ENCODE measurements at places on chromosomes 11 and 22.

DNA sequence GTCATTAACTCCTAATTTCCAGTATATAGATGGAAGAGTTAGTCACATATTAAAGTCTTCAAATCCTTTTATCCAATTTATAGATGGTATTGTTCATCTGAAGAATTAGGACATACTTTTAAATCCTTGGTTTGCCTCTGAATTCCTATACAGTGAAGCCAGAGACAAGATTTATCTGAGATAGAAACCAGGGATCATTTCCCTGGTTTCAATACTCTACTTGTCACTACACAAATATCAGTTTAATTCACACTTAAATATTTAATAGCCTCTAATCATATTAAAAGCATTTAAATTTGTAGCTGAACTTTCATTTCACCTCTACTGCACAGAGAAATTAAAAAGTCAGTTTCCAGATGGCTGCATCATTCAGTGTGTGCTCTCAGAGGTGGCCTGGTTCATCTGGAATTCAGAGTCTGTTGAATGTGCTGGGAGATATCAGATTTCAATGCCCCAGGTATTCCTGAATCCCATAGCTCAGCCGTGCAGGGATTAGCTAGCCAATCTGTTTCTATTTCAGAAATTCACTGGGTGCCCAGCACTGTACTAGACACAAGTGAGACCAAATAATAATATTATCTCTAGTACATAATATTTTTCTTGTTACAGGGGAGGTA is 344.3 kb downstream of the AASDHPPT start:
- no peak for DNase-seq

DNA sequence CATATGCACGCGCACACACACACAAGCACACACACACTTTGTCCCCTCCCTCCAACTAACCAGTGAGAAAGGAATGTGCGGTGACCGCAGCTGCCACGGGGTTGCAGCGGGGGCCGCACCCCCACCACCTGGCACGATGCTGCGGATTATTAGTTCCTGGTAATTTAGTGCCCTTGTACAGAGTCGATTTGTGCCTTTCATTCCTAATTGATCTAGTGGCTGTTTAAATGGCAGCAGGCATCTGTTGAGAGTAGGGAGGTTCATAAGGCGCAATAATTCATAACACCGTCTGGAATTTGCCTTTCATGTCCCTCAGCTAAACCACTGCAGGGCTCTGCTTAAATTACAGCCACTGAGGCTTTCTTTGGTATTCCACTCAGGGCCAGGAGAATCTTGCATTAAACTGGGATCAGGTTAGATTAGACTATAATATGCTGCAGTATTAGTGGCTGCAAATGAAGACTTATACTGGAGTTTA is 113.7 kb downstream of the FEZ1 start:
- DNase-seq: no peak

- no peak for DNase-seq
Measured at GRCh38 chr11:120186774-120187591, 23.8 kb upstream of the OAF start.

DNA sequence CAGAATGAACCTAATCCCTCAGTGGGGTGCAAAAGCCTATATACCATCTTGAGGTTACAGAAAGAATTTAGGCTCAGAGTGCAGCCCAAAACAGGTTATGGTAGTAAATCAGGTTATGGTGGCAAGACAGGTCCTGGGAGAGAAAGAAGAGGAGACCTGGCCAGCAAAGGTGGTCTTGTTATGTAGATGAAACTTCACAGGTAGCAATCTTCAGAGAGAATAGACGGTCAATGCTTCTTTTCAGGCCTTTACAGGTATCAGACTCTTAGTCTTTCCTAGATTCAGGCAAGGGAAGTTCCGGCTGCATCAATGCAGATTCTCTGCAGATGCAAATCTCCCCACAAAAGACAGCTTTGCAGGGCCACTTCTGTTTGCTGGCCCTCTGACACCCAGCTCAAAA is 45.8 kb upstream of the SORL1 start:
- DNase-seq: no peak

GRCh38 chr11:39236916-39237315 is 2222.5 kb downstream of the LRRC4C start:
- no peak for DNase-seq

GRCh38 chr11:79418241-79418640 is 22.6 kb downstream of the TENM4 start:
- no peak for DNase-seq

- DNase-seq: no peak
Measured at GRCh38 chr11:5689551-5689983, at the start of gene TRIM22. TSS of gene TRIM22 (plus strand) at chr11:5689790. CDS start at chr11:5696233, 6,443 bp downstream.

GRCh38 chr11:117733316-117733715 is 63.7 kb downstream of the DSCAML1 start:
- no peak for DNase-seq

GRCh38 chr11:11971906-11972547 is 36.4 kb downstream of the DKK3 start:
- DNase-seq: no peak

DNA sequence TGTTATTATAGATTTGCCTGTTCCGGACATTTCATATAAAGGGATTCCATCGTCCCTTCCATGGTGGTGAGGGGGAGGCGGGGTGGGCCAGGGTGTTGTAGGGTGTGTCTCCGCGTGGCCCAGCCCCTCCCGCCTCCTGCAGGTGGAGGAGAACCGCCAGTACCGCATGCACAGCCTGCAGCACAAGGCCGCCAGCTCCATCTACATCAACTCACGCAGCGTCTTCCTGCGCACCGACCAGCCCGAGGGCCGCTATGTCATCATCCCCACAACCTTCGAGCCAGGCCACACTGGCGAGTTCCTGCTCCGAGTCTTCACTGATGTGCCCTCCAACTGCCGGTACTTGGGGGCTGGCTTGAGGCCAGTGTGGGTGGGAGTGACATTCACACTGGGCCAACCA is 7.5 kb upstream of the MYO7A start:
- no peak for DNase-seq

- DNase-seq: no peak
Measured at GRCh38 chr11:47499614-47500013, 50.7 kb upstream of the RAPSN start.

DNA sequence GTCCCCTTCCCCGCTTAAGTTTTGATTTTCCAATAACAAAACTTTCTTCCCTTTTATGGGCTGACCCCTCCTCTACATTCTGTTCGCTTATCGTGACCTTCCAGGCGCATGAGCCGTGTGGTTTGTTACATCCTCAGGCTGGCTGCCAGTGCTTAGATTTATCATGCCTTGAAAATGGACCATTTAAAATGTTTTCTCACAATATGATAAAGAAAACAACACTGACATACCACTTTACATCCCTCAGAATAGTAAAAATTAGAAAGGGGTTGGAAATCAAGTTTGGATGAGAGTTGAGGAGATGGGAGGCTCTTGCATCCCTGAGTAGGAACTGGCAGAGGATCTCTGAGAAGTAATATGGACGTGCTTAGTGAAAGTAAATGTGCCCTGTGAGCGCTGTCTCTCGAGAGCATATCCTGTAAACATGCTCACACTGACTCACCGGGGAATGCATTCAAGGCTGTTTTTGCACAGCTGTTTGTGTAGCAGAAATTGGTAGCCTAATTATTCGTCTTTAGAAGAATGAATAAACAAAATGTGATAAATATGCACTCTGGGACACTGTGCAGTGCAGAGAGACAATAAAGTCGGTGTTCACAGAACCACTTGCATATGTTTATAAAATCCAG is 17.1 kb upstream of the TOLLIP start:
- no peak for DNase-seq

- no peak for DNase-seq
Measured at GRCh38 chr11:128867277-128867676, at the start of gene KCNJ1. TSS of gene KCNJ1 (minus strand) at chr11:128867296. CDS start at chr11:128840243, 27,053 bp downstream.

DNA sequence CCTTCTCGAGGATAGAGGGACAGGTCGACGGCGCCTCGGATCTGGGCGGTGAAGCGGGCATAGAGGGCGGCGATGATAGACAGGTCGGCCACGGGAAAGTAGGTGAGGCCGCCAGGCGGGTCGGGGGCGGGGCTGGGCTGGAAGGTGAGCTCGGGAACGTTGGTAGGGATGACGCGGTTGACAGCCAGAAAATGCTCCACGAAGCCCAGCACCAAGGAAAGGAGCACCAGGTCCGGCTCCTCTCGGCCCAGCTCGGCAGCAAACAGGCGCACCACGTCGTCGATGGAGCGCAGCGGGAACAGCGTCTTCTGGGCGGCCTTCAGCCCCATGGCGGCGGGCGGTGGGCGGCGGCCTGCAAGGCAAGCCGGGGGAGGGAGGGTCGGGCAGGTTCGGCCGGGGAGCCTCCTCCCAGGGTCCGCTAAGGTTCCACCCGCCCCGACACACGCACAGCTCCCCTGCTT is 540 bp downstream of the MEN1 start:
- no peak for DNase-seq

DNA sequence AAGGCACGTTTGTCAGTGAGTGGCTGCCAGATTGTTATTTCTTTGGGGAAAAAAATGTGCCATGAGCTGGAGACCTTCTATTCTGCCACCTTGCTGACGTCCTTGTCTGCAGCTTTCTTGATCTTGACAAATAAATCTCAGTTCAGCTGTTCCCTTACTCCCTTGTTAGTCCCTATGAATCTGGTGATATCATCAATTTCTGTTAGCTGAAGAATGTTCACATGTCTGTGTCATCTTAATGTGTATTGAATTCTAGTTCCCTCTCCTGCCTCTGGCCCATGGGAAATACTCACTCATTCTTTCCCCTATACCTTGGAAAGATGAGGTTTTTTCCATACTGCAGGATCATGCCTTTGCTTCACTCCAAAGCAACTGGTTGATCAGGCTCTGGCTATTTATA is 649.9 kb upstream of the API5 start:
- no peak for DNase-seq

DNA sequence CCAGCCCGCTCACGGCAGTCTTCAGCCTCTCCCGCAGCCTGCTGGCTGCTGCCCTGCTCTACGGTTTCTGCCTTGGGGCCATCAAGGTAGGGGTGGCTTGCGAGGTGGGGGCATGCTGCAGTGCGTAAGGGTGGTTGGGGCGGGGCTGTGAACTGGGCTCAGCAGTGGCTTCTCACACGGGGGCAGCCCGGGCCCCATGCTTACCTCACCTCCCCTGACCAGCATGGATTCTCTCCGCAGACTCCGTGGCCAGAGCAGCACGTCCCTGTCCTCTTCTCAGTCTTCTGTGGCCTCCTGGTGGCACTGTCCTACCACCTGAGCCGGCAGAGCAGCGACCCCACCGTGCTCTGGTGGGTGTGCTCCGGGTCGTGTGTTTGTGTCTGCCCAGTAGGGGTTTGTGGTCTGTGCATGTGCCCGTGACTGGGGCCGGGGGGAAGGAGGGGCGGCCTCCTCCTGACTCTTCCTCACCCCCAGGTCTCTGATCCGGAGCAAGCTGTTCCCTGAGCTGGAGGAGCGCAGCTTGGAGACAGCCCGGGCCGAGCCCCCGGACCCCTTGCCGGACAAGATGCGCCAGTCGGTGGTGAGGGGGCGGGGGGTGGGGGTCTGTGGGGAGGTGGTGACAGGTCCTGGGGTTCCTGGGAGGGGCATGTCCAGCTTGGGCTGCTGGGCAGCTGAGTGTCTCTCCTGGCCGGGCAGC is 9.5 kb downstream of the PCNX3 start:
- DNase-seq: no peak

- no peak for DNase-seq
Measured at GRCh38 chr11:88511006-88511405, 173.5 kb upstream of the CTSC start.

- DNase-seq: no peak
Measured at GRCh38 chr11:73396251-73396930, 20.2 kb downstream of the RELT start.

DNA sequence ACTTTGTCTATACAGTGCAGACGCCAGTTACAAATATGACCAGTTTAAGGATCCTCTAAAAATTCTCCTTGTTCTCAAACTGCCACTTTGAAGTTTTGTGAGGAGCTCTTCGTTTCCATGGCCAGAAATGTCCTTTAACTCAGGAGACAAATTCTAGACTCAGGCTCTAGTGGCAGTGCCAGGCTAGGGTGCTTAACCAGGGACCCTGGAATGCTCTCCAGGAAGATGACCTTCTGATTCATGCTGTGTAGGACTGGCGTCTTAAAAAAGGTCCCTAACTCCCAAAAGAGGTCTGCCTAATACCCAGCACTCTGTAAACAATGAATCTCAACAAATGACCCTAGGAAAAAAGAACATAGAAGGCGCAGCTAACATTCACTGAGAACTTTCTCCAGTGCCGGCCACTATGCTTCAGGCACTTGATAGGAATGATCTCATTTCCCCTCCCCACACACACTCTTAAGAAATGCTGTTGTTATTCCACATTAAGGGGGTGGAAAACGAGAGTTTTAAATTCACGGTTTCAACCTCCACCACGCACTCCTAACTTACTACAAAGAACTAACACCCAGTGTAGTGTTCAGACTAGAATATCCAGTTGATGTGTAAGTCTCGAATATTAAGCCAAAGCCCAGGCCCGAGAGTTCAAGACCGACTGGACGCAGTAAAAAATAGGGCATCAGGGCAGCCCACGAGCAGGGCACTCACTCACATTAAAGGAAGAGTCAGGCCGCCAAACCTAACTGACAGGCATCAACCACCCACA is 747 bp downstream of the NXF1 start:
- no peak for DNase-seq

- DNase-seq: no peak
Measured at GRCh38 chr11:122007601-122008071, 108.4 kb downstream of the BLID start.

DNA sequence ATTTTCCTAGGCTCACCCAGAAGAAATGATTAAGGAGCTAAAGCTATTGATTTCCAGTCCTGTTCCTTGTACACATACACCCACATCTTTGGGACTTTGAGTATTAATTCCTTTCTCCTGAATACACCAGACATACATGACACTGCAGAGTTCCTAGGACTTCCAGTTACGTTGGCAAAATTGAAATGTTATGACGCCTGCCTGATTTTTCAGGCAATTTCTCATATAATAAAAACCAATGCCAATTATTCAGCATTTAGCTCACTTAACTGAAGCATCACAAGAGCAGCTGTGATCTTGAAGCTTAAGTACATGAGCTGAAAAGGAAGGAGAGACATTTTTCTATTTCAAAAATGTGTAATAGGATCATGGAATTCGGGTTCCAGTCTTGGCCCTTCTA is 4.5 kb downstream of the CLMP start:
- no peak for DNase-seq

DNA sequence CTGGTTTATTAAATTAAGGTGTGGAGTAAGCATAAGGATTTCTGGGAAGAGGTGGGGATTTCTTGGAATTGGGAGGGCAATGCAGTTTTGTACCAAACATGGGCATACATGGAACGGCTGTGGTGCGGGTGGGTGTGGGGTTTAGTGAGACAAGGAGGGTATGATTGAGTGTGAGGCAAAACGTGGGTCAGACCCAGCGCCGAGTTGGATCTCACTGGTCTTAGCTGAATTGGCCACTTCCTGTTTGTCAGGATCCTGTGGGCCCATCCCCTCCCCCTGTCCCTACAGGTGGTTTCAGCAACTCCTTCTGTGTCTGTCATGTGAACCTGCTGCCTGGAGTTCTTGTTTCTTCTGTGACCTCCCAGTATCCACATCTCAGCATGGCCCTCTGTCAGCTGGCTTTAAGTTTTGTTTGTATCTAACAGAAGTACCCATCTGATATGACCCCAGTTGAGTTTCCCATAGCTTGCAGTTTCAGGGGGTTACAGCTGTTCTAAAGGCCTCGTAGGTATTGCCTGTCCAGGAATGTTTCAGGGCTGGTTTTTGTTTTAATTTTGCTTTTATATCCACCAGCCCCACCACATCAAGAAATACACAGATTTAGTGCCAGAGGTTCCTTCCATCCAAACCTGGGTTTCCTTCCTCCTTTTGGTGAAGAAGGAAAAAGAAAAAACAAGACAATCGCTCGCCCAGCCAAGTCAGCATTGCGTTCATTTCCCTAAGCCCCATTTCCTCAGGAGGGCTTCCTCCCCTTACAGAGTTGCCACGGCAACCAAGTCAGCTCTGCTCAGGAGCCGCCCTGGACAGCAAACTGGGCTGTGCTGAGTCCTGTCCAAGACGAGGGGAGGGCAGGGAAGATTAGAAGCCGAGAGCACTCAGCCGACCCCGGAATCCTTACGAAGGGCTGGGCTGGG is 6.0 kb downstream of the APOL1 start:
- DNase-seq: no peak
